Upper lobe of right lung (tissue), 1 donor: ENCODE measurements at places on chromosomes 5 and 9. TPM values are rescaled to one million over a fixed set of nuclear protein-coding genes. Genes with fewer than 3 reads are reported as not detected.
A peak's percentile ranks its signal among the peaks of the same experiment; 100 is the strongest.

- no peak for DNase-seq
- no peaks in the 10 kb centered on the region for H3K4me1 ChIP-seq
- H3K4me3 ChIP-seq = no peak overlapping the region
- H3K27ac ChIP-seq = no peak overlapping the region
- H3K27me3 ChIP-seq = no peaks in the 10 kb centered on the region
These were observed 475.1 kb downstream of the SPOCK1 start for GRCh38 chr5:137024044-137024443.

GRCh38 chr5:50665091-50665490, 1.3 kb upstream of the PARP8 start:
- H3K27ac ChIP-seq = peak overlapping the region; percentile 99
- no peaks in the 10 kb centered on the region for H3K27me3 ChIP-seq
- peaks cover 15% of the 10 kb centered on the region for H3K4me1 ChIP-seq
- no peak for DNase-seq
- no peak overlapping the region for H3K4me3 ChIP-seq
- no peaks in the 10 kb centered on the region for H3K36me3 ChIP-seq

GRCh38 chr5:128538000-128538249, at the start of gene FBN2:
Gene FBN2, minus strand, starts transcription at chr5:128538245. Its CDS starts 642 bp downstream, at chr5:128537603.
- H3K27ac ChIP-seq = no peak within 1 kb of the TSS
- H3K27me3 ChIP-seq = peaks cover 44% of the 10 kb centered on the region
- peaks cover 19% of the 10 kb centered on the region for H3K4me1 ChIP-seq
- DNase-seq = no peak
- peak within 1 kb of the TSS; percentile 43 for H3K4me3 ChIP-seq
- no peaks in the 10 kb centered on the region for H3K36me3 ChIP-seq

DNA sequence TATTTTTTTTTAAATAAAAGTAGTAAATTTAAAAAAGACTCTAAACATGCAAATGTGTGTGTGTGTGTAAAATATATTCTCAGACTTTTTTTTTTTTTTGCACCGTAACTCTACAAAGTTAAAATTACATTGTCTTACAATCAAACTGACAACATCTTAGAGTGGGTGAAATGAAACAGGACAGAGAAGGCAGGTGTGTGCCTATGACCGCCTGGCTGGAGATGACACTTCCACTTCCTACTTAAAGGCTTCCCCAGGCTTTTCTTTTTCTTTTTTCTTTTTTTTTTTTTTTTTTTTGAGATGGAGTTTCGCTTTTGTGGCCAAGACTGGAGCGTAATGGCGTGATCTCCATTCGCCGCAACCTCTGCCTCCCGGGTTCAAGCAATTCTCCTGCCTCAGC, 2.7 kb upstream of the AK1 start:
- H3K4me3 ChIP-seq = no peak overlapping the region
- H3K27me3 ChIP-seq = no peaks in the 10 kb centered on the region
- DNase-seq = no peak
- H3K4me1 ChIP-seq = peaks cover 23% of the 10 kb centered on the region
- H3K27ac ChIP-seq = no peak overlapping the region
- H3K36me3 ChIP-seq = peaks cover 6% of the 10 kb centered on the region

GRCh38 chr9:90053027-90053426, 448.2 kb downstream of the GADD45G start:
- no peak overlapping the region for H3K4me3 ChIP-seq
- no peaks in the 10 kb centered on the region for H3K4me1 ChIP-seq
- DNase-seq = no peak
- no peaks in the 10 kb centered on the region for H3K36me3 ChIP-seq
- H3K27ac ChIP-seq = no peak overlapping the region
- no peaks in the 10 kb centered on the region for H3K27me3 ChIP-seq

- no peak overlapping the region for H3K4me3 ChIP-seq
- H3K27ac ChIP-seq = no peak overlapping the region
- H3K36me3 ChIP-seq = no peaks in the 10 kb centered on the region
- H3K4me1 ChIP-seq = no peaks in the 10 kb centered on the region
- DNase-seq = no peak
These were observed 259.0 kb upstream of the IRX1 start for GRCh38 chr5:3336666-3337065.

DNA sequence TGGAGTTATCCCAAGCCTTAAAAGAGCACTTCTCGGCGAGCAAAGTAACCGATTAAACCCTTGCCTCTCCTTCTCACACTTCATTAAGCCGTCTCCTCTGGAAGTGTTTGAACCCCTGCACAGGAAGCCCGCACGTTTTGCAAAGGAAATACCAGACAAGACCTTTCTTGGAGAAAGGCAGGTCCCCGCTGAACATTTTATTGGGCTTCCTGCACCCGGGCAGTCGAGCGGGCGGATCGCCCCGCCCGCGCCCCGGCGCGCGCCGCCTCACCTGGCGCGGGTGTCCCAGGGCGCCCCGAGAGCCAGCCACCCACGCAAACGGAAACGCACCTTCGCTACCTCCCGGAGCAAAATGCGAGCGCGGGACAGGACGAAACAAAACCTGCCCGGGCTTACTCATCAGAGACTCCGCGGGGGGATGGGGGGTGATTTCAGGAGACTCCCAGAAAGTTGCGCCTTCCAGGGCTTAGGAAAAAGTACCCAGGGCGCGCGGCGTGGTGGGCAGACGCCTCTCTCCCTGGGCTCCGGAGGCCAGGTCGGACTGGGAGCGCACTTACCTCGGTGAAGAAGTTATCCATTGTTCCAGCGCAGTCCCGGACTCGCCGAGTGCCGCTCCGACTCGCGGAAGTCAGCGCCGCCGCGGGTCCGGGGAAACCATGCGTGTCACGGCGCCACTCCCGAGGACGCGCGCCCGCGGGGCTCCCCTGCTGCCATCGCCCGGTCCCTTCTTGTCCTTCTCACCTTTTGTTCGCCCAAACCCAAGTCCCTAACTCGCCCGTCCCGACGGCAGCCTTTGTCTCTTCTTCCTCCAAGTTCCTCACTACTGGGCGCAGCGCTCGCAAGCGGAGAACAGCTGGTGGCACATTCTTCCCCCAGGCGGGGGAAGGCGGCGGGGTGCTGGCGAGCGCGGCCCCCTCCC, 598 bp downstream of the MYO10 start:
- H3K27ac ChIP-seq = peak overlapping the region; percentile 78
- peaks cover 38% of the 10 kb centered on the region for H3K4me1 ChIP-seq
- H3K36me3 ChIP-seq = no peaks in the 10 kb centered on the region
- H3K4me3 ChIP-seq = peak overlapping the region; percentile 64

- H3K27ac ChIP-seq = no peak overlapping the region
- no peaks in the 10 kb centered on the region for H3K27me3 ChIP-seq
- H3K4me3 ChIP-seq = no peak overlapping the region
- H3K4me1 ChIP-seq = peaks cover 12% of the 10 kb centered on the region
- H3K36me3 ChIP-seq = no peaks in the 10 kb centered on the region
These were observed 40.1 kb upstream of the PDE8B start for GRCh38 chr5:77170196-77170890.

DNA sequence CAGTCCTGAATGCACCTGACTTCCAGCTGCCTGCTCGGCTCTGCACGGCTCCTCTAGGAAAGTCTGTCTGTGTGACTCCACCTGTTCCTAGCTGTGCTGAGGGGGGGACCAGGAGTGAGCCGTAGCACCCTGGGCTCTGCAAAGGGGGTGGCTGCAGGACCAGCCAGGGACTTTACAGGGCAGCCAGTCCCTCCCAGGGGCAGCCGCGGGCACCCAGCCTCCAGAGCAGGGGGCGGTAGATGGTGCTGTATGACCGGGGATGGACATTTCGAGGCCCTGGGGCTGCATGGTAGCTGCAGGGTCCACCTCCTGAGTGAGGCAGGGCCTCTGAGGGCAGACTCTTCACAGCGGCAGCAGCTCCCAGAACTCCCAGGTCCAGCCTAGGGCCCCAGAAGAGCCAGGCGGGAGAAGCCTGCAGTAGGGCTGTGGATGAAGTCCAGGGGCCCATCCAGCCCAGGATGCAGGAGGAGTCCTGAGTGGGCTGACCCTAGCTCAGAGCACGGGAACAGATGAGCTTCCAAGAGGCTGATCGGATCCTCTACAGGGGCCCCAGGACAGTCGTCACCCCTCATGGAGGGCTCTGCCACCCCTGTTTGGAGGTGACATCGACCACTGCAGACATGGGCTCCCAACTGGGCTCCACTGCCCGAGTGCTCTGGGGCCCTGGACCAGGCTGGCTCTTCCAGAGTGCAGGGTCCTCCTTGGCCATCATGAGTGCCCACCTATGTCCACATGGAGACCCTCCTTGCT, 105.4 kb downstream of the ZNF354C start:
- H3K27me3 ChIP-seq = peaks cover 10% of the 10 kb centered on the region
- no peak overlapping the region for H3K4me3 ChIP-seq
- H3K27ac ChIP-seq = no peak overlapping the region
- peaks cover 9% of the 10 kb centered on the region for H3K4me1 ChIP-seq

GRCh38 chr5:62315376-62316175, 9.6 kb downstream of the KIF2A start:
- no peak for DNase-seq
- H3K36me3 ChIP-seq = no peaks in the 10 kb centered on the region
- no peak overlapping the region for H3K27ac ChIP-seq
- H3K4me3 ChIP-seq = no peak overlapping the region

DNA sequence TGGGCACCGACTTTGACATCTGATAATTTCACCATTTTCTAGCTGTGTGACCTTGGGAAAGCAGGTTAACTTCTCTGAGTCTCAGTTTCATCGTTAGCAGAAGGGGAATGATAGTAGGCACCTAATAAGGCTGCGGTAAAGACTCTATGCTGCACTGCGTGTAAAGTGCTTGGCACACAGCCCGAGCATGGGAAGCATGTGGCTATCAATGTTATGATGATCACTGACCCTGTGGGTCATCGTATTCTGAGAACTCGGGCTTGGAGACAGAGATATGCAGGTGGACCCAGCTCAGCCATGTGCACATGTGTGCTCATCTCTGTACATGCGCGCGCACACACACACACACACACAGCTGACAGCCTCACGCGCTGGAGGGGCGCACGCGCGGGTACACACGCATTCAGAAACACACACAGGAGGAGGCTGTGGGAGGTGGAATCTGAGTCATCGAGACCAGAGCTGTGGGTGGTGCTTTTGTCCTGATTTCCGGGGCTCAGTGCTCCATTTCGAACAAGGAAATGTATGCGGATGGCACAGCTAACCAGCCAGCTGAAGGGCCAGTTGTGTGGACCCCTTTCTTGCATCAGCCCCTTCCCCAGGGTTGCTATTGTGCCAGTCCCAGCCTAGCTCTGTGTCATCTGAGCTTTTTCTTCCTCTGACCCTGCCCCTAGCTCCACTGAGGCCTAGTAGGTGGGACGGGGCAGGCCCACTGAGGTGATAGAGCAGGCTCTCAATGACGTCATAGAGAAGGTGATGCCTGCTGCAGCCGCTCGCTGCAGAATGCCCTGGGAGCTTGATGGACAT, 11.1 kb upstream of the ARAP3 start:
- no peak overlapping the region for H3K27ac ChIP-seq
- no peak for DNase-seq
- H3K36me3 ChIP-seq = no peaks in the 10 kb centered on the region

DNA sequence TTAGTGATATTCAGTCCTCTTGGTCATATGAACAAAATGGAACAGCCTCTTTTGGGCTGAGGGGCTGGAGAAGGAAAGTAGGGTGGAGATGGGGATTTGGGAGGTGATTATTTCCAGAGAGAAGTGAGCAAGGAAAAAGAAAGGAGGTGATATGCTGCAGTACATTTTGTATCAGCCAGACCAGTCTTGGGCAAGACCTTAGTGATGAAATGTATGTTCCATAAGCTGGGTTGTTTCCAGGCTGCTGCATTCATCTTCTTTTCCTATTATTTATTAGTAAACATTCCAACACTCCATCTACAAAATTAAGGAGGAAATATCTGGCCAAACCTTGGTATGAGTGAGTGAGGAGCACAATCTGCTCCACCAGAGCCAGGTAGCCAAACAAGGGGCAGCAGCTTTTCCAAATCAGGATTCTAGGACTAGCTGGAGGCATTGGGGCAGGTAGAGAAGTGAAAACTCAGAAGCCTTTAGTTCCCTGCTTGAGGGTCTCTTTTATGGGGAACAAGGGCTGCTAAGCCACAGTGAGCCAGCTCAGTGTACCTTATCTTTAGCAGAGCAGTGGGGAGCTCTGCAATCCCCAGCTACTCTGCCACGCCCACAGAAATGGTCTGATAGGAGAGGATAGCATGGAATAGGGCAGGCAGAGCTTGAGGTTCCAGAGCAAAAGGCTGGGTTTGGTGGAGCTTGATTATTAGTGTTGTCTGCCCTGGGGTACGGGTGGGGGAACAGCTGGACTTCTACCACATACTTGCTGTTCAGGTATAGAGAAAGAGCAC, 19.5 kb downstream of the RAD1 start:
- no peaks in the 10 kb centered on the region for H3K4me1 ChIP-seq
- H3K27ac ChIP-seq = no peak overlapping the region
- DNase-seq = no peak
- no peak overlapping the region for H3K4me3 ChIP-seq
- no peaks in the 10 kb centered on the region for H3K36me3 ChIP-seq

GRCh38 chr9:35675732-35676392, 2.1 kb downstream of the CA9 start:
- no peaks in the 10 kb centered on the region for H3K27me3 ChIP-seq
- peak overlapping the region; percentile 60 for H3K4me3 ChIP-seq
- H3K27ac ChIP-seq = no peak overlapping the region
- H3K36me3 ChIP-seq = no peaks in the 10 kb centered on the region
- peaks cover 8% of the 10 kb centered on the region for H3K4me1 ChIP-seq

DNA sequence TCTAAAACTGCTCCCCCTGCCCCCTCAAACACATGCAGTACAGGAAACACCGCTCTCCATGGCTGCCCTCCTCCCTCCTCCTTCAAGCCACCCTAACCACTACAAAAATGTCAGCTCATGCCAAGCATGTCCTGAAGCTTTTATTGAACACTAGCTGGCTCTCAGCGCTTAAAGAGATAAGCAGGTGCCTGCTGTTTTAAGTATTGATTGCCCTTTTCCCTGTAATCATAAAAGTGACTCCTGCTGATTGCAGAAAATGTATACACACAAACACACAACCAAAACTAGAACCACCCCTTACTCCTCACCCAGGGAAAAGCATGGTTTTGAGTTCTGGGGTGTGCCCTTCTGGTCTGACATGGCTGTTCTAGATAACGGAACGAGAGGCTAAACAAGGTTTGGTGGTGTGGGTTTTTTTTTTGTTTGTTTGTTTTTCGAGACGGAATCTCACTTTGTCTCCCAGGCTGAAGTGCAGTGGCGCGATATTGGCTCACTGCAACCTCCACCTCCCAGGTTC, 3.7 kb upstream of the UCK1 start:
- no peaks in the 10 kb centered on the region for H3K27me3 ChIP-seq
- H3K4me3 ChIP-seq = no peak overlapping the region
- H3K27ac ChIP-seq = no peak overlapping the region
- peaks cover 10% of the 10 kb centered on the region for H3K4me1 ChIP-seq
- H3K36me3 ChIP-seq = no peaks in the 10 kb centered on the region

MCTP1 gene
- total RNA-seq = 40.7 TPM

HRH2 gene
- total RNA-seq = 8.2 TPM

IFNE gene
- total RNA-seq = not detected

FAM114A2 gene
- total RNA-seq = 37.4 TPM

TLX3 gene
- total RNA-seq = not detected

CNTLN gene
- total RNA-seq = 7.4 TPM

PCDHGA8 gene
- 1.2 TPM for total RNA-seq

ADRA1B gene
- total RNA-seq = 7.1 TPM

FYB1 gene
- total RNA-seq = 45.0 TPM

LPAR1 gene
- total RNA-seq = 18.2 TPM

GKAP1 gene
- total RNA-seq = 5.4 TPM

BHMT gene
- total RNA-seq = not detected

NOL8 gene
- total RNA-seq = 34.2 TPM
